ENCODE measurements at places on chromosomes 1 and 21.

DNA sequence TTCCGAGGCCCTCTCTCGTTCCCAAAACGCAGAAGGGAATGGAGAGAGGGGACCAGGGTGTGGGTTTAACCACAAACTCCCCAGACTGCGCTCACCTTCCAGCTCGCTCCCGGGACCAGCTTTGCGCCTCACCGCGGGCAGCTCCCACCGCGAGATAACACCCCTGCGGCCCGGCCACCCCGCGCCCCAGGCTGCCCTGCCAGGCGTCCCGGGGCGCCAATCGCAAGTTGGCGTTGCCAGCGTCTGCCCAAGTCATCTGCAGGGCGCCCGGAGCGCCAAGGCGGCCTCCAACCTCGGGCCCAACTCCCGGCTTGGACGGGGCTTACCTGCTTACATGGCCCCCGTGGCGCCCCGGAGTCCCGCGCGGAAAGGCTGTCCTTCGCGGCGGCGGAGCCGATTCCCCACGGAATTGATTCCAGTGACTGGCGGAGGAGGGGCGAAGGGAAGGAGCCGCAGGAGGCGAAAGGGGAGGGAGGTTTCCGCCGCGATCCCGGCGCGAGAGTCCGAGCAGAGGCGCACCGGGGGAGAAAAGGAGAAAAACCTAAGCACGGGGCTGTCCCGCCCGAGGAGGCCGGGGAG is 456 bp downstream of the PTPN14 start:
- DNase-seq, result no peak

DNA sequence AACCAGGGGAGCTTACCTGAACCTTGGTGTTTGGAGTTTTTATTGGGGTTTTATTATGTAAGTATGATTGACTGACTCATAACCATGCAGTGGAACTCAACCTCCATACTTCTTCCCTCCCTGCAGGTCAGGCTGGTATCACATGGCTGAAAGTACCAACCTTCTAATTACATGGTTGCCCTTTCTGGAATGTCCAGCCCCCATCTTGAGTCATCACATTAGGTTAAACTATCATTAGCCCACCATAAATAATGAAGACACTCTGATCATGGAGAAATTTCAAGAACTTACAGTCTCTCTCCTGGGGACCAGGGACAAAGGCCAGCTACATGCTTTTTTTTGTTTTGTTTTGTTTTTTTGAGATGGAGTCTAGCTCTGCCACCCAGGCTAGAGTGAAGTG is 19.2 kb upstream of the DPH5 start:
- no peak for DNase-seq

GRCh38 chr1:8169364-8170058 is 143.4 kb upstream of the ERRFI1 start:
- no peak for DNase-seq

GRCh38 chr1:206067486-206068227 is 14.7 kb downstream of the RHEX start:
- no peak for DNase-seq

DNA sequence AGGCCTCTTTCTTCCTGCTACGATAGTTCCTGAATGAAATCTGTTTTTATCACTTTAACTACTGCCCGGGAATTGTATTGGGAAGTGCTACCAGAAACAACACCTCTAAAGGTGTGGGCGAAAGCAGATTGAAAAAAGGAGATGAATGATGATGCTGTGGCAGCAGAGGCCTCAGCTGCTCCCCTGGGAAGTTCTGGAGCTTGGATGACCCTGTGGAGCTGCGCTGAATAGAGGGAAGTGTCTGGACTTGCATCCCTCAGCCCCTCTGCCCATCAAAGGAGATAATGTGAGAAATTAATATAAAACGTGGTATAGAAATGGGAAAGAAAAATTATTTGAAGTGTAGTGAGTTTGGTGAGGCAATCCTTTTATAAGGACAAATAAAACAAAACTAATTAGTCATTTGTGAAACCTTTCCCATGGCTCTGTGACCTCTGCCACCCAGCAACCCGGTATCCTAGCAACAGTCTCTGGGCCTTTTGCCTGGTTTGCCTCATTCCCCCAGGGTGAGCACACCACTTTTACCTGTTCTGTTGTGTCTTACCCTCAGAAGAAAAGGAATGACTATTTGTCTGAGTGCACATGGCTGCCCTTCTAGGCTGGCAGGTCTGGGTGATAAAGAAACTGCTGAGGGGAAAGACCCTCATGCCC is 21.3 kb downstream of the OVAAL start:
- DNase-seq, result no peak

- no peak for DNase-seq
Measured at GRCh38 chr1:73832276-73833181, 365.4 kb downstream of the LRRIQ3 start.

- DNase-seq, result no peak
Measured at GRCh38 chr1:151990058-151990855, 3.4 kb downstream of the S100A10 start.

DNA sequence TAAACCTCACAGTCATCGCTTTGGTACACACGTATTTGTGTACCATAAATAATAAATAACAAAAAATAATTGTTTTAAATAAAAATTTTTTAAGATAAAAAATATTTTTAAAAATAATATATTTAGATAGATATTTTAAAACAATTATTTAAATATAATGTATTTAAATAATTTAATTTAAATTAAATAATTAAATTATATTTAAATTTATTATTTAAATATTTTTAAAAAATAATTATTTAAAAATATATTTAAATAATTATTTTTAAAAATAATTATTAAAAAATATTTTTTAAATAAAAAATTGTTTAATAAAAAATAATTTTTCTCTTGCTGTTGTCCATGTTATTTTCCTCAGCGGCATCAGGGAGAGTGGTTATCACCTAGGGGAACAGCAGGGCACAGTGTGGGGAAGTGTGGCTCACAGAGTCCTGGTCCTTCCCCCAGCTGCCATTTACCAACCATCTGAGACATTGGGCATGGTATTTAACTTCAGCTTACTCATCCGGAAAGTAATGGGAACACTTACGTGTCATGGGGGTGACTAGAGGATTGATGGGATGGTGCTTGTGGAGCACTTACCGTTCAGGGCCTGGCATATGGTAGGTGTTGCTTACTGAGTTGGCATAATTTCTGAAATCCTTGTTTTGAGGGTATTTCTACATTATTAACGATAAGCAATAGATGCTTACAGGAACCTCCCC is 92.9 kb upstream of the TSPAN2 start:
- DNase-seq, result no peak

DNA sequence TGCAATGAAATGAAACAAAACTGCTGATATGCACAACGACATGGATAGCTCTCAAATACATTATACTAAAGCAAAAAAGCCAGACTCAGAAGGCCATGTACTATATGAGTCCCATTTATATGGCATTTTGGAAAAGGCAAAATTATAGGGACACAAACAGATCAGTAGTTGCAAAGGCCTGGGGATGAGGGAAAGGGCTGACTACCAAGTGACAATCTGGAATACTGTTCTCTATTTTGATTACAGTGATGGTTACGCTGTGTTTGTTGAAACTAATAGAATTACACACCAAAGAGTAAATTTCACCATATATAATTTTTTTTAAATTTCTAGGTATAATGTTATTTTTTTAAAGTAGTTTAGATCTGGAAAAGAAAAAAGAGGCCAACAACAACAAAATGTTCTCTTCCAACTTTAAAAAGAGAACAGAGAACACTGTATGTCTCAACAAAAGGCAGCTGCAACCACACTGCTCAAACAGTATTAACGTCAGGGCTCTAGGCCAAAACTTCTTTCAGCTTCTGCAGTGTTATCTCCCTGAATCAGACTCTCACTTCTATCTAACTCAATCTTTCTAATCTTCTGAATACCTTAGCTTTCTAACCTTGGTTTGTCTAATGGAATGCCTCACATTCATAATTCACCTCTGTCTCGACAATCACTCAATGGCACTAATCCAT is 75.8 kb downstream of the FOXJ3 start:
- no peak for DNase-seq

GRCh38 chr1:245605480-245606156 is 450.8 kb downstream of the KIF26B start:
- no peak for DNase-seq
